LHCN-M2 (cell line): ENCODE measurements at places on chromosomes 12 and 14.

DNA sequence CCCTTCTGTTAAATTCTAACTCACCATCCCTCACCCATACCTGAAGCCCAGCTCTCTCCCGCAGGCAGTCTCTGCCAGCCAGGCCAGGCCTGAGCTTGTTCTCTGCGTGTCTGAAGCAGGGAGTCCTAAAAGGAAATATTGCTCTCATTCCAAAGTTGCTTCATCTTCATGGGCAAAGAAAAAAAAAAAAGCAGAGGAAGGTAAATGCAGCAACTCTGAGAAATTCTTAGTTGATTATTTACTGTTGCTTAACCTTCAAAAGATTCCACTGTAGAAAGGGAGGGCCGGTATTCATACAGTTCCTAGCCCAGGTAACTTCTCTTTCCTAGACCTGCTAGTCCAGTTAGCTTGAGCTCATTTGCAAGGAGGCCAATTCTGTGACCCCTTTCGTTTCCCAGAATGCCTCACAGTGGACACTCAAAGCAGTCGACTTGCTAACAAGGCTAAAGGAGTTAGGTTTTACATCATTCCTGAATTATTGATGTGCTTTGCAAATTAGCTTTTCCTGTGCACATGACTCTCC lies 193.5 kb upstream of the EEA1 start:
- DNase-seq, result no peak

GRCh38 chr12:726281-727140 lies 25.9 kb upstream of the WNK1 start:
- peak; percentile 99 for DNase-seq

DNA sequence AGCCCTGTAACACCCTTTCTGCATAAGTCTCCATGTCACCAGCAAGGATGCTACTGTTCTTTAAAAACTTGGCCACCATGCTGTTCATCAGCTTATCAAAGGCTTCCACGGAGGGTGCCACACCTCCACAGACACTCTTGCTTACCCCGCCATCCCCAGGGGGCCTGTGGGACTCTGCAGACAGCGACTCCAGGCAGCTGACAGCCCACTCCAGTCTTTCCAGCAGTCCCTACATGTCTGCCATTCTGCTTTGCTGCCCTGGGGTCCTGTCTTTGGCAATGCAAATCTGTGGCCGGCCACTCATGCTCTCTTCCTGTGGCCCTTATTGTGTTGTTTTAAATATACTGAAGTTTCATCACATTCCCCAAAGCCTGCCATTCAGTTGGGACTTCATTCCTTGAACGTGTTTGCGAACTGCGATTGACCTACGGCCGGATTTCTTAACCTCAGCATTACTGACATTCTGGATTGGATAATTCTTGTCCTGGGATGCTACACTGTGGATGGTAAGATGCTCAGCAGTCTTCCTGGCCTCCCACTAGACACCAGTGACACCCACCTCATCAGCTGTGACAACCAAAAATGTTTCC lies 125.6 kb downstream of the FOXN3 start:
- DNase-seq, result no peak

DNA sequence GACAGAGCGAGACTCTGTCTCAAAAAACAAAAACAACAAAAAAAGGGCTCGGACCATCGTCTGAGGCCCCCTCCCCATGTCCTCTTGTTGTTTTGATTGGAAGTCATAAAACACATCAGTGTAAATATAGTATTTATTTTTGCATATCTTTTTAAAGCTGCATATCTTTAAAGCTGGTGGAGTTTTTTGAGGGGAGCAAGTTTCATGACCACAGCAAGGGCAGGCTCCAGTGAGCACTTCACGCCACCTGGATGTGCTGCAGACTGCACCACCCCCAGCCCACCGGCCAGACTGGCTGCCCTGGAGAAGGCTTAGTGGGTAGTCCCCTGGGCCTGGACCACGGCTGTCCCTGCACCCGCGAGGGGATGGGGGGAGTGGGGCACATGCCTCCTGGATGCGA lies 11.9 kb upstream of the BCL7A start:
- DNase-seq, result no peak

DNA sequence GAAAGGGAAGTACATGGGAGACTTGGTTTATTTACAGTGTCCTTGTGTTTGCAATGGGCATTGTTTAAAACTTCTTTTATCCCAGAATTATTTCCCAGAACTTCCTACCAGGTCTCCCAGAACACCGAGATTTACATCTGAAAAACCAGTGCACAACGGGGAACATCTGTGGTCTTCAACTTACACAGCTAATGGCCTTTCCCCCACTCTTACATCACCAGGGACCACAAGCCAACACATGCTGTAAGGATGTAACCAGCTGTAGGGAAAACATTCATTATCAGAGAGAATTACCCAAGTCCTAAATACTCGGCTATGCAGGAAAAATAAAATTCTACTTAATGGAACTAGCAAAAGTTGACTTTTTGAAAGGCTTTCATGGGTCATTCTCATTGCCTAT lies 267.6 kb downstream of the DUSP6 start:
- peak; percentile 50 for DNase-seq

DNA sequence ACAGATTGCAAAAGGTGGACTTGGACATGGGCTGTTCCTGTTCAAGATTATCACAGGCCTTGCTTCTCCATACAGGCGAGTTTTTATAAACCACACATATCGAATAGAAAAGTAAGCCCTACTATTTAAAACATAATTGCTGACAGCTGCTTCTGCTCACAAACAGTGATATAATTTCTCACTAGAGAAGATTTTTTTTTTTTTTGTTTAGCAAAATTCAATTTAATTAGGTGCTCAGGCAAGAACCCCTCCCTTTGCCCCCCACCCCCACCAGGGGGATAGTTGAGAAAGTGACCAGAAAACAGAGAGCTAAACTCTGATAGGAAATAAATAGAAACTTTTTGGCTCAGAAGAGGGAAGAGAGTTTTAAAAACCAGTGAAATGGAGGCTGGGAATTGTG lies 132.8 kb upstream of the CRY1 start:
- DNase-seq, result no peak

DNA sequence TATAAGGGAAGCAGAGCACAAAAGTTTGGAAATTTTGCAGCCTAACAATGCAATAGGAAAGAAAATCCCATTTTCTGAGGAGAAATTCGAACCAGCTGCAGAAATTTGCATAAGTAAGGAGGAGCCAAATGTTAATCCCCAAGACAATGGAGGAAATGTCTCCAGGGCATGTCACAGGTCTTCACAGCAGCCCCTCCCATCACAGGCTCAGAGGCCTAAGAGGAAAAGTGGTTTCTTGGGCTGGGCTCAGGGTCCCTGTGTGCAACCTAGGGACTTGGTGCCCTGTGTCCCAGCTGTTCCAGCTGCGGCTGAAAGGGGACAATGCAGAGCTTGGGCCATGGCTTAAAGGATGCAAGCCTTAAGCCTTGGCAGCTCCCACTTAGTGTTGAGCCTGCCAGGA lies 190.0 kb downstream of the MDGA2 start:
- DNase-seq, result no peak

- DNase-seq, result no peak
These were observed 61.9 kb upstream of the IFNG-AS1 start for GRCh38 chr12:67927324-67927723.

- peak; percentile 25 for DNase-seq
These were observed 85.8 kb upstream of the BCAT1 start for GRCh38 chr12:25034676-25035075.

GRCh38 chr14:67285876-67286452 lies 44.7 kb downstream of the PALS1 start:
- DNase-seq, result peak; percentile 34

DNA sequence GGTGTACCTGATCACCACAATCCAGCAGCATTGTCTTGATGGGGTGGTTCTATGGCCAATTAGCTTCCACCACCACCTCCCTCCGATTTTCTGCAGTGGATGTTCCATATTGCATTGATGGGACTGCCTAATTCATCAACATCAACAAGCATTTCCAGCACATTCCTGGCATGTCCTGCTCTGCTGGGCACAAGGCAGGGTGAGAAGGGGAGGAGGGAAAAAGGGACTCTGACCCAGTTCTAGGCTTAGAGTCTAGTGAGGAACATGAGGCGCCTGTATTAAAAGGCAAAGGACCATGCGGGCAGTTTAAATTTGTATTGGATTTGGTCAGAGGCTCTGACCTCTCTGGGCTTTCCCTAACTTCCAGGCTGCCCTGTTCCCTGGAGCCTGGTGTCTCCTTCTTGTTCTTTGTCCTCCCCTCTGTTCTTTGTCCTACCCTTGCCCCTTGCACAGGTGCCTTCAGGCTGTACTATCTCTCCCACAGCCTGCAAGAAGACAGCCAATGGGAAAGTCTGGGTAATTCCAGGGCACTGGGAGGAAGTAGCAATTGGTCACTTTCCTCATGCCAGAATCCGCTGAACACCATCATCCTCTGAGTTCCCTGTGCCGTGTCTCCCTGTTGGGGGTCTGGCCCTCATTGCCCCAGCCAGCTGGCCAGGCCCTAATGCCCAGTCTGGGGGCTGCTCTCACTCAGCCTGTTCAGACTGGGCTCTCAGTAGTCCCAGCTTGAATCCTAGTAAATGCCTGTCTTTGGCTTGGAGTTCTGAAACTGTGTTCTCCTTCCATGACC lies 43.3 kb downstream of the TSPAN11 start:
- no peak for DNase-seq

- no peak for DNase-seq
These were observed 111.8 kb upstream of the DIO2 start for GRCh38 chr14:80323038-80323665.

DNA sequence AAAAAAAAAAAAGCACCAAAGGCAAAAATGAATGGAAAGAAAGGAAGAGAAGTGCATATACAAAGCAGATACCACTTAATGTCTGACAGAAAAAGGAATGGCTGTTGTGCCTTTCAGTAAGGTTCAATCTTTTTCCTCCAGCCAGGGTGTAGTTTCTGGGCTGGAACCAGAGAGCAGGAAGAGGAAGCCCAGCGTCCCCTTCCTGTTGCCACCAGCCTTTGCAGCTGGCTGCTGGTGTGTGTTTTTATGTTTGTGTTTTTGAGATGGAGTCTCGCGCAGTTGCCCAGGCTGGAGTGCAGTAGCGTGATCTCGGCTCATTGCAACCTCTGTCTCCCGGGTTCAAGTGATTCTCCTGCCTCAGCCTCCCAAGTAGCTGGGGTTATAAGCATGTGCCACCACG lies 64.6 kb upstream of the LTA4H start:
- DNase-seq, result no peak

GRCh38 chr12:91937009-91937408 lies 208.6 kb downstream of the BTG1 start:
- DNase-seq, result no peak
